ENCODE measurements at places on chromosomes 7 and 10.
A peak's percentile ranks its signal among the peaks of the same experiment; 100 is the strongest.

- peak; percentile 60 for DNase-seq
These were observed 1.3 kb downstream of the PILRA start for GRCh38 chr7:100374601-100375000.

- DNase-seq: no peak
These were observed 119.5 kb downstream of the APBB1IP start for GRCh38 chr10:26557641-26558014.

DNA sequence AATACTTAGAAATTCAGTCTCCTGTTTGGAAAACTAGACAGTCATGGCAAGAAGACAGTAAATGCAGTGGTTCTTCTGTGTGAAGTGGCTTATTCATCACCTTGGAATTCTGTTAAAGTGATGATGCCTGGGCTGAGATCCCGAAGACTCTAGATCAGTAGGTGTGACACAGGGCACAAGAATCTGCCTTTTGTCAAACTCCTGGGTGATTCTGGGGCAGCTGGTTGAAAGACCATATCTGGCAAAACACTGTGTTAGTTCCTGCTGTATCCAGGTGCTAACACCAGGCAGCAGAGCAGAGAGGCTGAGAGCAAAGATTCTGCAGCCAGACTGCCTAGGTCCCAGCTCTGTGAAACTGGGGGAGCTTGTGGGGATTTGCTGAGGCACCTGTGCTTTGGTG is 26.5 kb downstream of the MRC1 start:
- no peak for DNase-seq

GRCh38 chr10:4068629-4069028 is 283.6 kb upstream of the KLF6 start:
- DNase-seq: no peak

DNA sequence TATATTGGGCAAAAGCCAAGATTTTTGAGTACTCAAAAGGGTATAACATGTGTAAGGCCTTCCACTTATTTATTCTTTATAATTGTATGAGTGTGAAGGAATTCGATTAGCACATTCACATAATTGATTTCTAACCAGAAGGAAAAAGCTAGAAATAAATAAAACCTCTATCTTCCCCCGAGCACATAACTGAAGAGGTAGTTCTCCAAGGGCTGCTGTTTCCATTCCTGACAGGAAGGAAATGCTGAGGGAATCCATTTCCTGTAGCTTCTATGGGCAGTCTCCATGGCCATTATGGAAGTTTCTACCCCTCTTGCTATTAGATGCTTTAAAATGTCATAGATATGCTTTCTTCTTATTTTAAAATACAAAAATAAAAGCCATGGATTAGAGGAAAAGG is 70.5 kb upstream of the ABCB5 start:
- no peak for DNase-seq

- no peak for DNase-seq
These were observed 10.9 kb upstream of the CDK6 start for GRCh38 chr7:92847305-92847704.

- DNase-seq: no peak
These were observed 10.0 kb upstream of the TSPAN12 start for GRCh38 chr7:120867932-120868331.
